ENCODE measurements at places on chromosomes 5 and 9.

DNA sequence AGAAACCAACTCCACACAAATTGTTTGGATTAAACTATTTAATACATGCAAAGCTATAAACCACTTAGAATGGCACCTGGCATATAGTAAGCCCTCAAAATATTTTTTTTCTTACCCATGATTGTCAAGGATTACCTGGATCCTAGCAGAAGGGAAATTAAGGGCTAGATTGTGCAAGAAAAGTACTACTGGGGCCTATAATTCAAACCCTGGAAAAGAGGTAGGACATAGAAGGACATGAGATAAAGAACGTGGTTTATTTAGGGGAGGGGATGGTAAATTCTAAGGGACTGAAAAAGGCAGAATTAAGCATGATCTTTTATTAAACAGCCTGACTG is 14.9 kb upstream of the ARL15 start:
- DNase-seq, result no peak

DNA sequence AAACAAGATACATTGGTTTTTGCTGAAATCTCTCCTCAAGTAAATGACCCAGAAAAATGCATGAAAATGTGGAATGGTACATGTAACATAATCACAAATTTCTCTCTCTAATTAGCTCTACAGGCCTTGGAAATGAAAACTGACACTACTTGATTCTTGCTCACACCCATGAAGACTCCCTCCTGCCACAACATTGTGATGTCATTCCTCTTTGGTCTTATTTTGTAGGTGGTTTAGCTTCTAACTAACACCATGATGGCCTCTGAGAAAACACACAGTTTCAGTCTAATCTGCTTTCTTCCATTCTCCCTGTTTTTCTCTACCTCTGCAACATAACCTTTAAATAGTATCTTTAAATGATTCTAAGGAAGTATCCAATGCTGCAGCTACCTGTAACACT is 78.6 kb upstream of the FAM174A start:
- DNase-seq, result no peak

DNA sequence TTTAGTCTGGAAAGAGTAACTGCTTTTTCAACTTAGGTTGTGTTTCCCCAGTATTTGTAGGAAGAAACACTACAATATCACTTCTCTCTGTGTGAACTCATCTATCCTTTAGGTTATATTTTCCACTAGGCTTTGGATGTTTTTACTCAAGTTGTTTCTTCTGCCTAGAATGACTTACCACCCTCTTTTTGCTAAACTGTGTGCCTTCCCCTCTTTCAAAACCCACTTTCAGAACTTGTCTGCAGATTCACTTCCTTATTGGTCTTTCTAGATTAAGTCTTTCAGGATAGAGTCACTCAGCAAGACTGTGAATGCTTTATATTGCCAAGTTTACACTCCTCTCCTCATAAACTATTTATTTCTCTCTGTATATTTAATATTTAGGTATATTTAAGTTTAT is 14.2 kb upstream of the CAST start:
- DNase-seq, result no peak

GRCh38 chr9:136725612-136726011 is 13.2 kb downstream of the DIPK1B start:
- DNase-seq, result no peak

- no peak for DNase-seq
These were observed 57.4 kb downstream of the DAP start for GRCh38 chr5:10703676-10704075.

GRCh38 chr9:78357165-78357873 is 60.4 kb downstream of the PSAT1 start:
- no peak for DNase-seq

GRCh38 chr5:98936948-98937715 is 8.3 kb upstream of the CHD1 start:
- DNase-seq, result no peak

DNA sequence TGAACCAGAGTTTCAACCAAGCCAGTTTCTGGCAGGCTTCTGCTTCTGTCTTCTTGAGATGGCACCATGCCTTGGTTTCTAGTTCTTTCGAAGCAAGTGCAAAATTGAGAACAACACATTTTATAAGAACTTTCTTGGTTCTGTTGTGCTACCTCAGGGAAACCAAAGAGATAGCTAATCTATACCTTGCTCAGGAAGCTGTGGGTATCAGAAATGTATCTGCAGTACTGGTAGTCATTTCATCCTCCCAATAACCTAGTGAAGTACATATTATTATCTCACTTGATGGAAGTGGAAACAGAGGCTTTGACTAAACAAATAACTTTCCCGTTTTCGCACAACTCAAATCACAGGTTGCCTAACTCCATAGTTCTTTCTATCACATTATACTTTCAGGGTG is 246.6 kb downstream of the ENC1 start:
- no peak for DNase-seq

GRCh38 chr5:144191998-144192397 is 21.3 kb downstream of the KCTD16 start:
- no peak for DNase-seq

- DNase-seq, result no peak
These were observed 22.3 kb downstream of the TCF7 start for GRCh38 chr5:134136771-134137170.

DNA sequence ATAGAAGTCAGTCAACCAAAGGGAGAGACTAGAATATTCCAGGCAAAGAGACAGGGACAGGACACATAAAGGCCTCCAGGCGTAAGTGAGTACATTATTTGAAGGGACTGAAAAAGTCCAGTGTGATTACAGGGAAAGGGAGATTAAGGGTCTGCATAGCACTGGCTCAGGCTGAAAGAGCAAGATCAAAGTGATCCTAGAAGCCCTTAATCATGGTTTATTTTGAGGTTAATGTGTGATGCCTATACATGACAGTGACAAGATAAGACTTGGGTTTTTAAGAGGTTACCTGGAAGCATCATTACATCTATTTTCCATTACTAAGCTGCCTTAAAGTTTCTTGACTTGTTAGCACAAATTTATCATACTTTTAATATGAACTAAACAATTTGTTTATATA is 25.8 kb downstream of the LMBRD2 start:
- no peak for DNase-seq

DNA sequence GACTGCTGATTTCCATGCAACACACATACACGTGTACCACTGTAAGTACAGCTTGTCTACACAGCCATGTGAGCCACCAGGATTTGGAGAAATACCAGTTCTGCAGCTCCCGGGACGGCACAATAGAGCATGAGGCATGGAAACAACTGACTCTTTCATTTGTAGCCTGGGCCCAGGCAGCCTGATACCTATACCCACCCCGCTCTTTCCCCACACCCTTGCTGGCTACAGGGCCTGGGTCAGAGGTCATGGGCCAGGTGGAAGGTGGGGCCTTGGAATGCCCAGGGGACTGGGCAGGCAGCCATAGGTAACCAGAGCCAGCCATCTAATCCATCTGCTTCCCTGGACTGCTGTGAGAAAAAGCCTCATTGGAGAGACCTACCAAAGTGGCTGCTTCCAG is 39.0 kb upstream of the ZSWIM6 start:
- DNase-seq, result no peak

GRCh38 chr9:130837002-130837511 is 2.0 kb downstream of the ABL1 start:
- DNase-seq, result no peak

GRCh38 chr9:91298311-91298710 is 63.4 kb downstream of the AUH start:
- DNase-seq, result no peak

DNA sequence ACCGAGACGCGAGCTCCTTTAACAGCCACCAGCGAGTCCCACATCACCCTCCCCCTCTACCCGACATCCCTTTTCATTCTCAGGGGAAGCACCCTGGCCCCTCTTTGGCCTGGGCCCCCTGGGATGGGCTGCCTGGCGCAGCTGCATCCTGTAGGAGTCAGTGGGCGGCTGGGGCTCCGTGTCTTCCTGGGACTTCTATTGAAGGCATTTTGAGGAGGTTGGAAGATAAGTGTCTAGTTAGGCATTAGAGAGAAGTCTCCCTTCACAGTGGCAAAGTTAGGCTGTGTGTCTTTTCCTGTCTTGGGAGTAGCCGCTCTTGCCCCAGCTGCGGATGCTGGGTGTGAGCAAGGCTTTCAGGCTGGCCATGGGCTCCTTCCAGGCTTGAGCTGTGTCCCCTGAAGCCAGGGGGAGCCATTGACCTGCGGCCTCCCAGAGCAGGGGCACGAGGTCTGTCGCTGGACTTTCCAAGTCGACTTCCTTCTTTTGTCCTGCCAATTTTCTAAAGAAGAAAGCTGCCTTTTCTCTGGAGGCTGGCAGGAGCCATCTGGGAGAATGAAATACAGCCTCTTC is 18.6 kb upstream of the NKD2 start:
- no peak for DNase-seq

GRCh38 chr5:3660630-3661029 is 65.0 kb downstream of the IRX1 start:
- no peak for DNase-seq

DNA sequence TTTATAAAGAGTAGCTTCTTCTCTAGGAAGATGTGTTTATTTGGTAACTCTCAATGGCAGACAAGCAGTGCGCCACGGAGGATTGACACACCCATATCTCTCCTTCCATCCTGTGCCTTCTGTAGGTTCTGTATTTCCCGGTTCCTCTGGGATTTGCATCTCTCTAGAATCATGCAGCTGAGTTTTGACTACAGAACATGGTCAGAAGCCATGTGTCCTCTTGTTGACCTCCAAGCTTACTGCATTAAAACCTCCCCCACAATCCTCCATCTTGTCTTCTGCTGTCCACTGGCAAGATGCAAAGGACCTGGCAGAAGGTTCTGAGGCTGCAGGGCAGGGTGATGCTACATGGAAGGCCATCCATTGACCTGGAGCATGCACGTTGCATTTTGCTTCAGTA is 482.0 kb downstream of the DMRT2 start:
- no peak for DNase-seq

DNA sequence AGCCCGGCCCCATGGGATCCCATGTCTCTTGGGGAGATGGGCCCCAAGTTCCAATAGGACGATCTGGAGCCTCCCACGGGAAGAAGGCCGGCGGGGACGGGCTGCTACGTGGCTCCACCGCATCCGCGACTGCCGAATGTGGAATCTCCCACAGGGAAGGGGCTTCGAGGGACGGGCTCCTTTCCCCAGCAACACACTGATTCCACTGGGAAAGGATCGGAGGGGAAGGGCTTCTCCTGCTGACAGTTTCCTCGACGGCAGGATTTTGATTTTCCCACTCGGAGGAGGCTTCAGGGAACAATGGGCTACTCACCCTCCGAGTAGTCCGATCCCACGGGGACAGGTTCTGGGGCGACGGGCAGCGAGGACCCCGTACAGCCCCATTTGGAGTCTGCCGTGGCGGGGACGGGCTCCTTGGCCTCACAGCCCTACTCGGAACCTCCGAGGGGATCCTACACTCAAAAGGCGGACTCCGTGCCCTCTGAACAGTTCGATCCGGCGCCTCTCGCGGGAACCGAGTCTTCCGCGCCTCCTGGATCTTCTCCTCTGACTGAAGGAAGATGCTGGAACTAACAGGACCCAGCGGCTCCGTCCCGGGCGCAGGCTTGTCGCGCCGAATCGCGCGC is 1.3 kb downstream of the PROB1 start:
- no peak for DNase-seq

DNA sequence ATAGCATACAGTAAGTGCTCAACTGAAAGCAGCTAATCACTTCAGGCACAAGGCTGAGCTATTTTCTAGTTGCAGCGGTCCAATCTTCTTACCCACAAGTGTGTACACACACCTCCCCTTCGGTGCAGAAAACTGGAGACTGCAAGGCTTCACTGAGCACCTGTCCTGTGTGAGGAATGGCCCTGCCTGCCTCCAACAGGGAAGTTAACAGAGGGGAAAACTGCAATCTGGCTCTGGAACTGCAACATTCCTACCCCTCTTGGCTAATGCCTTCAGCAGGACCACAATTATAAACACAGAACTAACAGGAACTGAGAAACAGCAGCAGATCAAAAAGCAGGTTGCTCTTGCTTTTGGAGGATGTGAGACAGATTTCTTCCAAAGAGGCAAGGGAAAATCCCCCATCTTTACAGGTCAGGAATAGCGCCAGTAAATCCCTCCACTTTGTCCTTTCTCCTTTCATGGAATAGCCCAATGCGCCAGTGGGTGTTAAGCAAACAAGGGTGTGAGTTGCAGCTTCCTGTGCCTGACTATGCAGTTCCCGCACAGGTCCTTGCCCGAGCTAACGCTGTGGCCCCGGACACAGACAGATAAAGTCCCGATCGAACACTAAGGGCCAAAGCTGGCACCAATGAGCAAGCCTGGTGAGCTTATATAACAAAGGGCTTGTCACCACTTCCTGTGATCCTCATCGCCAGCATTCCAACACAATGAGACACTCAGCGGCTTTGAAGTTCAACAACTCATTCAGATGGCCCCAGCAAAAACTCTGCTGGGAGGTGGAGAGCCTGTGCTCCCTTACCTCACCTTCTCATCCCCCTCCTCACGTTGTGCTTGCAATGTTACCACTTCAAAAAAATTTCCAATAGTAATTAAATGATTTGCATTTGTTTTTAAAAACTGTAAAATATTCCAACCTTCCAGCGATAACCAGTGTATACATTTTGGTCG is 21.5 kb downstream of the SHB start:
- DNase-seq, result no peak

DNA sequence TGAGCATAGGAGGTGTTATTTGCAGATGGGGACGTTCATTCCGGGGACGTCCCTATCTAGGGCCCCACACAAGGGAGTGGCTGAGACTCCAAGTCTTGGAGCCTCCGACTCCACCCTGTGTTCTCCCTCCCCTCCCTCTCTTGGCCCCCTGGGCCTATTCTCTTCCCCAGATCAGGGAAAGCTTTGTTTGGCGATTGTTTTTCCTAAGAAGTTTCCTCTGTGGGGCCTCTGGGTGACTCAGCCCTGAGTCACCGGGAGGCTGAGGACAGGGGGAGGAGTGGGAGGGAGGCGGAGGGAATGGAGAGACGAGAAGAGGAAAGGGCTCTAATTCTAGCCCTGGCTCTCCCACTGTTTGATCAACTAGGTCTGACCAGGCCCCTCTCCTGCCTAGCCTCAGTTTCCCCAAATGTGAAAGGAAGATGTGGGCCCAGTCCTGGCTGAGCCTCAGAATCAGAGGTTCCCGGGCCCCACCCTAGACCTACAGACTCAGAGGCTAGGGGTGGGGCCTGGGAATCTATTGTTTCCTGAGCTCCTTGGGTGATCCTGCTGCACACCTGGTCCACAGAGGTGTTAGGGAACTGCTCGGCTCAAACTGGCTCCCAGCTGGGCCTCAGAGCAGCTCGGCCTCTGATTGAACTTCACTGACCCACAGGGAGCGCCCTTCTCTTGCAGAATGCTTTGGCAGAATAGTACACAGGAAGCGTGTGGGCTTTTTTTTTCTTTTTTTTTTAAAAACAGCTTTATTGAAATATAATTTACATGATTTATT is 19.2 kb downstream of the GSN start:
- no peak for DNase-seq

- peak; percentile 8 for DNase-seq
These were observed 3.3 kb upstream of the CDC20B start for GRCh38 chr5:55176176-55176818.

DNA sequence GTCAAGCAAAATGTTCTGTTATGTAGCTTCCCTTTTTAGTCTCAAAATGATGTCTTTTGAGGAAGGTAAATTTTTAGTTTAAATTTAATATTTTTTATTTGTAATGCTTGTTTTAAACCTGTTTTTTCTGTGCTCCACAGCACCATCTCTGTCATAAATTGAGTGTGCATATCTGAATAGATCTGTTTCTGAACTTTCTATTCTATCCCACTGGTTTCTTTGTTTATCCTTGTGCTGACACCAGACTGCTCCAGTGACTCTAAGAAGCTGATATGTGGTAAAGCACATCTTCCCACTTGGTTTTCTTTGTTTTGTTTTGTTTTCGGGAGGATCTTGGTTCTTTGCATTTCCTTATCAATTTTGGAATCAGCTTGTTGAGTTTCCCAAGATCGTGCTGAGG is 7.1 kb upstream of the RNF145 start:
- DNase-seq, result no peak

GRCh38 chr9:89648247-89649000 is 43.6 kb downstream of the GADD45G start:
- no peak for DNase-seq

Data from stimulated activated CD8-positive, alpha-beta memory T cell treated with anti-CD3 and anti-CD28 coated beads, Interleukin-7, amount 100 ng/mL, for 24 hours (primary cell).